Frontal cortex (tissue), 4 donors: ENCODE measurements at places on chromosomes 5 and 9.

GRCh38 chr5:6423327-6424109 lies 25.1 kb upstream of the UBE2QL1 start:
- DNase-seq = no peak

GRCh38 chr5:148932355-148932935 lies 106.0 kb downstream of the ADRB2 start:
- no peak for DNase-seq

GRCh38 chr9:115597330-115597895 lies 479.5 kb upstream of the TNC start:
- DNase-seq = no peak

- peak; percentile 20 for DNase-seq
These were observed 24.5 kb downstream of the CAVIN4 start for GRCh38 chr9:100602342-100602801.

GRCh38 chr9:128555180-128555721 lies 2.9 kb downstream of the SPTAN1 start:
- DNase-seq = no peak

- no peak for DNase-seq
These were observed 522.7 kb downstream of the NR2F1-AS1 start for GRCh38 chr5:93058309-93058708.

GRCh38 chr9:134227451-134228411 lies 63.4 kb upstream of the RNU6ATAC start:
- DNase-seq = no peak

DNA sequence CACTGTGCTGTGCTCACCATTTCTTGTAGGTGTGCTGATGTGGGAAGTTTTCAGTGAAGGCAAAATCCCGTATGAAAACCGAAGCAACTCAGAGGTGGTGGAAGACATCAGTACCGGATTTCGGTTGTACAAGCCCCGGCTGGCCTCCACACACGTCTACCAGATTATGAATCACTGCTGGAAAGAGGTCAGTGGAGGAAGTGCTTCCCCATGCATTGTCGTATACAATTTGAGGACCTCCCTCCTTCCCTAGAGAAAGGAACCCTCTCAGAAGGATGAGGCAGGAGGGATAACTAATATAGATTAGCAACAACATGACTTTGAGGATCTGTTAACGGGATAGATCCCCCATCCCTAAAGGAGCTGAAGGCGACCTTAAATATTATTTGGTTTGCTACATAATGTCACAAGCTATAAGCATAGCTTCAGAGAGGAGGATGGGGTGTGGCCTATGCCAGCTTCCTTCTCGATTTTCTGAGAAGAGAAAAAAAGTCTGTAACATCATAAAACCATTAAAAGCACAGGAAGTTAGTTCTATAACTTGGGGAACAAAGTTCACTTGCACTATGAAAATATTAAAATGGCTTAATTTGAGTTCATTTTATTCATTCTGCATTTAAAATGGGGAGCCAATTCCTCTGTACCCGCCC lies 17.0 kb upstream of the CYFIP2 start:
- no peak for DNase-seq

GRCh38 chr9:130336027-130336610 lies 70.6 kb downstream of the HMCN2 start:
- no peak for DNase-seq

- no peak for DNase-seq
These were observed 182.1 kb upstream of the TRIM32 start for GRCh38 chr9:116504893-116505480.

- DNase-seq = no peak
These were observed 206.8 kb downstream of the SAXO1 start for GRCh38 chr9:18826248-18826647.

DNA sequence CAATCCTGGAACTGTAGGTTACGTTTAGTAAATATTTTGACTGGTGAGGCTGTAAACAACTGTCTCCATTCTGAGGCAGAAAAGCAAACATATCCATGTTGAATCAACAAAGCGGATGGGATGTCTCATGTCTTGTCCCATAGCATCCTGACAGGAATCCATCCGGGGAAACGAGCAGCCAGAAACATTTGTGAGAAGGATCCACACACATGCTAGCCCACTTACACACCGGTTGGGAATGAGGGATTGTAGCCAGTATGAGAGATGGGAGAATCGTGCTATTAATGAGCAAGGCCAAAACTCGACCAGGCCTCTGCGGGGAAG lies 117.5 kb downstream of the FSTL4 start:
- DNase-seq = no peak

GRCh38 chr5:139392678-139393496 lies 2.0 kb downstream of the PROB1 start:
- peak; percentile 71 for DNase-seq

- no peak for DNase-seq
These were observed 36.8 kb downstream of the SLC44A1 start for GRCh38 chr9:105281272-105281671.

- no peak for DNase-seq
These were observed 2.9 kb upstream of the MACIR start for GRCh38 chr5:103255691-103256090.

- DNase-seq = no peak
These were observed 684.0 kb upstream of the ACO1 start for GRCh38 chr9:31700252-31701045.

- DNase-seq = peak; percentile 12
These were observed 84.2 kb downstream of the SGCD start for GRCh38 chr5:156411185-156411613.

GRCh38 chr9:134968011-134968822 lies 50.5 kb upstream of the FCN1 start:
- no peak for DNase-seq

- no peak for DNase-seq
These were observed 1.8 kb downstream of the TLX3 start for GRCh38 chr5:171310819-171311321.

DNA sequence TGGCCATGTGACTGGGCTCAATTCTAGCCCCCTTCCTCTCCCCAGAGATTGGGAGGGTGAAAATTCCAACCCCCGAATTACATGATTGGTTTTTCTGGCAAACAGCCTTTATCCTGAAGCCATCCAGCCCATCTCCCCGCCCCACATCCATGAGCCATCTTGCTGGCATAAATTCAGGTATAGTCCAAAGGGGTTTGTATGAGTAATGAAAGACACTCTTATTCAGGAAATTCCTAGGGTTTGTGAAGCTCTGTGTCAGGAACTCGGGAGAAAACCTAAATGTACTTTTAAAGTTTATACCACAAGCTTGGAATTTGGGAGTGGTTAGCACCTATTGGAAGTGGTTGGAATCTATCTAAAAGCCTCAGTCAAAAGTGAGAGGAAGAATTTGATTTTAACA lies 80.6 kb upstream of the SIMC1 start:
- no peak for DNase-seq

- no peak for DNase-seq
These were observed 12.2 kb upstream of the HSPB3 start for GRCh38 chr5:54443270-54443669.

GRCh38 chr9:125189011-125189360 lies 617 bp downstream of the PPP6C start:
- no peak for DNase-seq

- DNase-seq = no peak
These were observed 2.0 kb upstream of the NEUROG1 start for GRCh38 chr5:135537745-135538144.

- DNase-seq = no peak
These were observed 65.4 kb downstream of the MED27 start for GRCh38 chr9:132014218-132014805.

GRCh38 chr5:150286820-150287219 lies 2.8 kb downstream of the CAMK2A start:
- no peak for DNase-seq

DNA sequence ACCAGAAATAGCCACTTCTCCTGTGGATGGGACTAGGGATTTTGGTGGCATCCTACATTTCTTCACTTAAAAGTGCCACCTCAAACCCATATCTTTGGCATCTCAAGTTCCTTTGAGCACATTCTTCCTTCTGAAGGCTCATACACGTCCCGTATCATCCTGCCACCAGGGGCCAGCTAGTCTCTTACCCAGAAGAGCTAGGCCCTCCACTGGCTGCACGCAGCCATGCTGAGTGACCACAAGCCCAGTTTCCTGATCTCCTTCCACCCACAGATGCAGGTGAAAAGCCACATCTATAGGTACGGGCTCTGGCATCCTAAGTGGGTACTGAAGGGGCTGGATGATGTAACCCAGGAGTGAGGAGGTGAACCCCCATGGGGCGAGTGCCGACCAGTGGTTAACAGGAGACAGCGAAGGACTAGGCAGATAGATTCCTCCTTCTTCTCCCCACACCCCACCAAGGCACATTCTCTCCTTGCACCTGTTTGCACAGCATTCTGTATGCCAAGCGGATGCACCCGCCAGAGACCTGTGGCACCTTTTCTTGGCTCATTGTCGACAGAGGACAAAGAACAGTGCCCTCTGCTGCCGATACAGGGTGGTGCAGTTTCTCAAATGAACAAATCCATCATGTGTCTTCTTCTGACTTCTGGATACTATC lies 14.4 kb upstream of the SCGB3A1 start:
- DNase-seq = no peak

- no peak for DNase-seq
These were observed 2.5 kb downstream of the BARHL1 start for GRCh38 chr9:132584601-132585560.

DNA sequence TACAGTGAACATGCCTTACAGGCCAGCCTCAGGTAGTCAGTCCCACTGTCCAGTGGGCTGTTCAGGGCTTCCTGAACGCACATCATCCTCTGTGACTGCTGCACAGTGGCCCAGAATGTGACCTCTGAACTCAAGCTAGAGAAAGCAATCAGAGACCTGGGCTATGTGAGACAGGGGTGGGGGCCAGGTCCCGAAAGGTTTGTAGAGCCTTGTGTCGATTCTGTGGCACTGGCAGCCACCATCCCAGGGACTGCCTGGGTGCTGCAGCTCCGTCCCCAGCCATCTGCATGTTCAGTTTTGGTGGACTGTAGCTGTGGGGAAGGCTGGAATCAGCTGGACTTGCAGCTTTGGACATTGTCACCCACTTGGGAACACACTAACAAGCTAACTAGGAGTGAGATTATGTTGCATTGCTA lies 47.7 kb downstream of the MVB12B start:
- DNase-seq = no peak

DNA sequence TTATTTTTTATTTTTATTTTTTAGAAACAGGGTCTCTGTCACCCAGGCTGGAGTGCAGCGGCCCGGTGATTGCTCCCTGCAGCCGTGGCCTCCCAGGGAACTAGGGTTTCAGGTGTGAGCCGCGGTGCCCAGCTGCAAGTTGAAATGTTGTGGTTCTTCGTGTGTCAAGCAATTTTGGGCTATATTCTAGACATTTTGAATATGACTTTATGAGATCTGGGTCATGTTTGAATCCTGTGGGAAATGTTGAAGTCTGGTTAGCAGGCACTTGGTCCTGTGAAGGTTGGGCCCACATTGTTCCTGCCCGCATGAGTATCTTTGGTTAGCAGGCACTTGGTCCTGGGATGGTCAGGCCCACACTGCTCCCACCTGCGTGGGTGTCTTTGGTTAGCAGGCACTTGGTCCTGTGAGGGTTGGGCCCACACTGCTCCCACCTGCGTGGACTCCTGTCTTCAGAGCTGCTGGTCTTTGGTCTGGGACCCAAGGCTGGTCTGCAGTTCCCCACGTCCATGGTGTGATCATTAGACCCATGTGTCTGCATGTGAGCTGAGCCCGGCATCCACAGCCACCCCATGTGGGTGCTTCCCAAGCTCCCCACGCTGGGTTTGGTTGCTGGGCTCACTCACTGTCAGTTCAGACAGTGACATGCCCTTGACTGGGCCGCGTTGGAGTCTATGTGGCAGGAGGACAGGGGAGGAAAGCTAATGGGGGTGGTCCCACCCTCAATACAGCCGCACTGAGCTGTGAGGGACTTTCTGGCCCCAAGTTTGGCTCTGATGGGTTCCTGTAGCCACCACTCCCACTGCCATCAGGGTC lies 7.1 kb downstream of the FBXW5 start:
- no peak for DNase-seq

DNA sequence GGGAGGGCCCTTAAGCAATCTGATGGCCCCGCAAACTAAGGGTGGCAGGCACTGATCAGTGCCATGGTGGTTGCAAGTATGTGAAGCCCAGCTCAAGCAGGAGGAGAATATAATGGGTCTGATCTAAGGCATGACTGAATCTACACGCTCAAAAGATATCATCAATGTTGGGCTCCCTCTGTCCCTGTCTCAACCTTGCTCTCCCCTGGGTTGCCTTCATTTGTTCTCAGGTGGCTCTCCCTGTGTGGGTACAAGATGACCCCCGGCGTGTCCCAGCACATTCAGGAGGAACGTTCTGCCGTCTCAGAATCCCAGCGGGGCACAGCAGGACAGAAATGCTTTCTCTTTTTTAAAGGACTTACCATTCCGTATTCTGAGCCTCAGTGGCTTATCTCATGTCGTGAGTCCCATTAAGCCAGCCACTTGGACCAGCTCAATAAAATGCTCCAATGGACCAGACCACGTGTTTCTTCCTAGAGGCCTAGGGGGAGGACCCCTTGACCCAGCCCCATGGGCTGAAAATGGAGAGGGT lies 12.0 kb upstream of the RNF130 start:
- DNase-seq = no peak

DNA sequence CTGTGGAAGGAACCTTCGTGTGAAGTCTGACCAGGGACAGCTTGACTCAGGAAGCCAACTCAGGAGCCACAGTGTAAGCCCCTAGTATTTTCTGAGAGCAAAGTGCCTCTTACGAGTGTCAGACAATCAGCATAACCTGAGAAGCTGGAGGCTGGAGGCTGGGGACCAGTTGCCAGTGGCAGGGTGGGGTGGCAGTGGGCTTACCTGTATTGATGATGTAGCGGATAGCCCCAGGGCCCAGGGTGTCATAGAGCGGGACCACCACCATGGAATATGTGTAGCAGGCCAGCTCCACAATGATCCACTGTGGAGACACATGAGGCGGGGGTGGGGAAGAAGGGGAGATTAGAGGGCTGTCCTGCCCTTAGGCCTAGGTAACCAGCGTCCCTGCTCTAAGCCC lies 22.9 kb downstream of the ACSL6 start:
- DNase-seq = no peak

DNA sequence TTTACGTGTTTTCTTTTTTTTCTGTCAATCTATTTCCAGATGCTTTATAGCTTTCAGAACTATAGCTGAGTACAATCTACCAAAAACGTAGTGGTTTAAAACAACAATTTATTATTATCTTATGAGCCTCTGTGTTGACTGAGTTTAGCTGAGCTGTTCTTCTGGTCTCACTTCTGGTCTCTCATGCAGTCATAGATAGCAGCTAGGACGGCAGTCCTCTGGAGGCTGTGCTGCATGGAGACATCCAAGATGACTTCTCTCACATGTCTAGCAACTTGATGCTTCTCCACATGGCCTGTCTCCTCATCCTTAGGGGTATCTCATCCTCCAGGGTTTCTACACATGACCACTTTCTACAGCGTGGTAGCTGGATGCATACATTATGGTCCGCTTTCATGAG lies 22.0 kb upstream of the RAD23B start:
- DNase-seq = no peak

DNA sequence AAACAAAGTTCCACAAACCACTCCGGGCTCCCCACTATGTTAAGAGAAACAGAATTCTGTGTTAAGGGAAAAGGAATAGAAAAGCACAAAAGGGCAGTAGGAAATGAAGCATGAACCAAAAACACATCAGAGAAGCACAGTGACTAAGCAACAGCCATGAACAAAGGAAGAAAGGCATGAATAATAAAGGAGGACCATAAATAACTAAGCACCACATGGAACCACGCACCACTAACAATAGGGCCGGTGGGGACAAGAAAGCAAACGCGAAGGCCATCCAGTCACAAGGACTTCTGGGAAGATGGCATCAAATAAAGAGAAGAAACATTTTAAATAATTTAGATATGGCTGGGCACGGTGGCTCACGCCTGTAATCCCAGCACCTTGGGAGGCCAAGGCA lies 18.0 kb downstream of the PRUNE2 start:
- no peak for DNase-seq

- DNase-seq = no peak
These were observed 59.2 kb downstream of the IPPK start for GRCh38 chr9:92610470-92611420.
